ENCODE measurements at places on chromosomes 2 and 18.

GRCh38 chr2:128449226-128450061 is 130.8 kb upstream of the HS6ST1 start:
- no peak for DNase-seq

GRCh38 chr18:74412116-74412880 is 44.8 kb downstream of the DIPK1C start:
- no peak for DNase-seq

GRCh38 chr18:40494603-40495002 is 1460.4 kb upstream of the PIK3C3 start:
- no peak for DNase-seq

GRCh38 chr18:8854962-8855361 is 149.6 kb downstream of the MTCL1 start:
- no peak for DNase-seq

GRCh38 chr2:9207641-9208311 is 1.2 kb downstream of the ASAP2 start:
- peak; percentile 47 for DNase-seq

GRCh38 chr18:48548011-48548771 is 9.4 kb downstream of the CTIF start:
- no peak for DNase-seq

- no peak for DNase-seq
These were observed 43.5 kb downstream of the CRIM1 start for GRCh38 chr2:36399050-36399449.

DNA sequence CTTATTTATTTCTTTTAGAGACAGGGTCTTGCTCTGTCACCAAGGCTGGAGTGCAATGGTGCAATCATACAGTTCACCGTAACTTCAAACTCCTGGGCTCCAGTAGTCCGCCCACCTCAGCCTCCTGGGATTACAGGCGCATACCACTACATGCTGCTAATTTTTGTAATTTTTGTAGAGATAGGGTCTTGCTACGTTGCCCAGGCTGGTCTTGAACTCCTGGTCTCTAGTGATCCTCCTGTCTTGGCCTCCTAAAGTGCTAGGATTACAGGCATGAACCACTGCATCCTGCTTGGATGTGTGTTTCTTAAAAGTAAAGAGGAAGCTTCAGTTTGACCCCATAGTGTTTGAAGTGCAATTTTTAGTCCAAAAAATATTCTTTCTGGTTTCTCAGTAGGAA is 105.0 kb upstream of the KIF5C start:
- no peak for DNase-seq

DNA sequence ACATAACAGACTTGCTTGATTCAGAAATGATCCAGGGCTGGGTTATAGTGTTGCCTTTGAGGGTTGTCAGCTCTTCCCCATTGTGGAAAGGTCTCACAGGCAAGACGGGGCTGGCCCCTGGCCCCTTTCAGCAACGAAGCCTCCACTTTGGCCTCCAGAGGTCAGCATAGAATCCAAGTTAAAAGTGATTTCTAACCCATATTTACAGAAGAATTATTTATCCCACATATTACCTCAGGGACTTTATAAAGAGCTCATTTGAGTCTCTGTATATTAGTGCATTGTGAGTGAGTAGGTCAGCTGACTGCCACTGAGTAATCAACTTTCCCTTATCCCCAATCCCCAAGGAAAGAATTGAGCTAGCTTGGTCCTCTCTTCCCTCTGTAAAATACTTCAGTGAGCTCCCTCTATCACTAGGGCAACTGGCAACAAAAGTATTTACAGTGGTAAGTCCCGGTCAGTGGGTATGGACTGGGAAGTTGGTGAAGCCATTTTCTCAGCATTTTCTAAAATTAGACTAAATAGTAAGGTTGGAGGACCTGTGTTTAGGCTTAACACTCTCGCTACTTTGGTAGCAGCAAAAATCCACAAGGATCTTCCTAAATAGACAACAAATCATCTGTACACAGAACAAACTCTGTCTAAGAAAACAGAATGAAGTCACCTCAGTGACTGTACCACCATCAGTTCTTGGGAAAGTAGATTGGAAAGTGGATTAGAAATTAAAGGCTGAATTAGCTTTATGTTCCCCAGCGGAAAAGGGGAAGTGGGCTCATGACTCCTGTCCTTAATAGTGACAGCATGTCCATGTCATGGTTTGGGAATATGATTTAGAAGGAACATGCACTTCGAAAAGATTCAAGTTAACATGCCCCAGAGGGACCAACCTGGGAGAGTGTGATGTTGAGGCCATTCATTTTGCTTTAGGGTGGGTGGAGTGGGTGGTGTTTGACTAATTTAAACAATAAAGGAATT is 171.0 kb upstream of the SIX3 start:
- no peak for DNase-seq

DNA sequence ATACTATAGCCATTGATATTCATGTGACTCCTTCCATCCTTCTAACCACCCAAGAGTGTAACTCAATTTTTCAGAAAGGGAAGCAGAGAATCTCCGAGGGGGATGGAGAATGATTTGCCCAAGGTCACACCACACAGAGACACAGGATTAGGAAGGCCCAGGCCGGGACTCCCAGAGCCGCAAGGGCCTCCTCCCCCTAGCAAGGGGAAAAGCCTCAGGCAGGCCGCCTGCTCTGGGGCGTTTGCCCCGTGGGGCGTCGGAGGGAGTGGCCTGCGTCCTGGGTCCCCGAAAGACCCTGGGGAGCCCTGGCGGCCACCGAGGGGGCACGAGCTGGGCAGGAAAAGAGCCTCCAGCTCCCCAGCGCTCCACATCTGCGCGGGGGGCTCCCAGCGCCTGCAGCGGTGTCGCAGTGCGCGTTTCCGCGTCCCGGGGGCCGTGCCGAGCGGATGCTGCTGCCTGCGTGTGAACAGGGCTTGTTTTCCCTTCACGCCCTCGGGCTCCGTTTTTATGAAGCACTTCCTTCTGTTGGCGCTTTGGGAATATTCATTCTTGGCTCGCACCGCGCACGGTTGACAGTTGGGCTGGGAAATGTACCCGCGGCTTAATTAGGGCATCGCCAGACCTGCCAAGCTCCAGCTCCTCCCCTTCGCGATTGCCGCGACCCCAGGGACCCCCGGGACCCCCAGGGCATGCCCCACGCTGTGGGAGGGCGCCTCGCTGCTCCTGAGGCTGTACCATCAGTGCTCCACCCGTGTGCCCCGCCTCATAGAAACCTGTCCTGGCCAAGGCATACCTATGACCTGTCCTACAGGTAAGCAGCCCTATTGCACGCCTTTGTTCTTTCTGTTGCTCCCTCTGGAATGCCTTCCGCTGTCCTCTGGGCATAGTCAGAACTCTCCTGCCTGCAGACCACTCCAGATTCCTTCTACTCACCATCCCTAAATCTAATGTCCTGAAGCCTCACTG is 158.9 kb upstream of the GLI2 start:
- DNase-seq: no peak

GRCh38 chr2:172710584-172711047 is 25.0 kb upstream of the RAPGEF4 start:
- peak; percentile 49 for DNase-seq

GRCh38 chr2:197908156-197908555 is 103.8 kb downstream of the PLCL1 start:
- DNase-seq: no peak

GRCh38 chr2:143001501-143001900 is 124.0 kb downstream of the KYNU start:
- DNase-seq: no peak

- DNase-seq: no peak
These were observed 249.0 kb downstream of the CDH20 start for GRCh38 chr18:61582202-61582710.

- DNase-seq: no peak
These were observed 33.0 kb downstream of the CDCA7 start for GRCh38 chr2:173387660-173388059.

DNA sequence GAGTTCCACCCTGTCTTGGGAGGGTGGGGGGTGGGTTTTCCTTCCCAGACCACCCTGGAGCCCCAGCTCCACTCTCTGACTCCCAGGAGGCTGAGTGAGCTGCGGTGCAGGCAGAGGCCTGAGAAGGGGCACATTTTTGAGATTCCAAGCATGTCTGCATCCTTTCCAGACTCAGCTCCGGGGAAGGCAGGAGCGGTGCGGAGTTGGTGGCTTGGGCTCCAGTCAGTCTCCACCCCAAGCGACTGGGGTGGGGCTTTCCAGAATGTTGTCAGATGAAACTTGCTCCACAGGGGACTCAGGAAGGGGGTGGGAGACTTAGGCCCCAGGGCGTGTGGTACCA is 44.2 kb upstream of the HS6ST1 start:
- no peak for DNase-seq

DNA sequence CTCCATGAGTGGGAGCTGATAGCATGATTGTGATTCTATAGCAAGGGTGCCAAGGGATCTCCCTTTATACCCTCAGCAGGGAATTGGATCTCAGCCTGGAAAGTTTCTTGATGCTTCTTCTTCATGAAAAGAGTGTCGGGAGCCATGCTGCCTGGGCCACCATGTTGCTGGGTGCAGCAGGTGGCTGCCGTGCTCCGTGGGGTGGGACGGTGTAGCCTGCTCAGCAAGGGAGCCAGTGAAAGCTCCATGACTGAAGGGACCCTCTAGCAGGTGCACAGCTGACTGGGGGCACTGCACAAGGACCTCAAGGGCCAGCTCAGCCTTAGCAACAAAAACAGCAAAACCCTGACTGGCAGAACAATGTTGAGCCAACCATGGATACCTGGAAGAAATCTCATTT is 368.9 kb upstream of the HS6ST1 start:
- no peak for DNase-seq

DNA sequence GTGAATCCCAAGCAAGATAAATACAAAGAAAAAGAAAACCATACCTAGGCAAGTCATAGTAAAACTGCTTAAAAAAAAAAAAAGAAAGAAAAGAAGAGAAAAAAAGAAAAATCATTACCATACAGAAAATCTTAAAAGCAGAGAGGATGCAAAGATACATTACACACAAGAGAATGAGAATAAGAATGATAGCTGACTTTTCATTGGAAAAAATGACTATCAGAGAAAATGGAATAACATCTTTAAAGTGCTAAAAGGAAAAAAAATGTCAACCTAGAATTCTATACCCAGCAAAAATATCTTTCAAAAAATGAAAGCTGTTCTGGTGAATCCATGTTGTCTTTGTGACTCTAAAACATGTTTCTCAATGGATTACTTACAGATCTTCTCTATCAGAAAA is 66.2 kb downstream of the REEP1 start:
- no peak for DNase-seq

- no peak for DNase-seq
These were observed 558 bp upstream of the NEMP2 start for GRCh38 chr2:190535121-190535439.

- peak; percentile 34 for DNase-seq
These were observed 46.8 kb upstream of the PLB1 start for GRCh38 chr2:28449126-28449487.

DNA sequence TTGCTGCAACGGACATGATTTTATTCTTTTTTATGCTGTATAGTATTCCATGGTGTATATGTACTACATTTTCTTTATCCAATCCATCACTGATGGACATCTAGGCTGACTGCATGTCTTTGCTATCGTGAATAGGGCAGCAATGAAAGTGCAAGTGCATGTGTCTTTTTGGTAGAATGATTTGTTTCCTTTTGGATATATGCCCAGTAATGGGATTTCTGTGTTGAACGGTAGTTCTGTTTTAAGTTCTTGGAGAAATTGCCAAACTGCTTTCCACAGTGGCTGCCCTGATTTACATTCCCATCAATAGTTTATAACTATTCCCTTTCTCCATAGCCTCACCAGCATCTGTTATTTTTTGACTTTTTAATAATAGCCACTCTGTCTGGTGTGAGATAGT is 99.7 kb upstream of the CRIM1 start:
- DNase-seq: no peak

GRCh38 chr2:43221124-43221762 is 5.2 kb downstream of the ZFP36L2 start:
- DNase-seq: peak; percentile 61

DNA sequence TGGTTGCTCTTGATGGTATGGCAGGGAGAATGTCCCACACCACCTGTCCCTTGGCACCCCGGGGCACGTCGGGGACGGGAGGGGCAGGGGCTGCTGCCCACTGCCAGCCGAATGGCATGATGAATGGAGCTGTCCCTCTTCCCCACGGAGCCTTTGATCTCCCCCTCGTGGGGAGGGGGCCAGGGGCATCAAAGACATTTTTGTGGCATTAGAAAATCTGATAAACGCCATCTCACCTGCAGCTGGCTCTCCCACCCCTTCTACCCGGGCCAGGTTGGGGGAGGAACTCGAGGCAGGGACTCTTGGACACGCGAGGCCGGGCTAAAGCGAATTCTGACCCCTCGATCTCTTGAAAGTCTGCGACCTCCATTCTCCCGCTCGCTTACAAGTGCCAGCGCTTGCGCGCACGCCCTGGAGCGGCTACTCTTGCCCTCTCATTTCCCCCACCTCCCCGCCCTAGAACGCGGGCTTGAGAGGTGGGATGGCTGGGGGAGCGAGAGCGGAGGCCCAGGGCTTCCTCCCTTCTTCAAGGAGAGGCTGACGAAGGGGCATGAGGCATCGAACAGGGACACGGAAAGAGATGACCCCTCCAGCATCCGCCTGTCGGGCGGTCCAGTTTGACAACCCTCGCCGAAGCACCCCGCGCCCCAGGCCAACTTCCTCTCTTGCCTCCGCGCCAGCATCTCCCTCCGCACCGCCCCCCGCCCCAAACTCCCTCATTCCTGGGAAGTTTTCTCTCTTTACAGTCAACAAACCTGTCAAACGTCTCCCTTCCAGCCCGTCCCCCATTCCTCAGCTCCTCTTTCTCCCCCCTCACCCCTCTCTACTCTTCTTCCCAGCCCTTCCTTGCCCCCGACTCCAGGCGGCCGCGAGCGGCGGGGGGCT is 692 bp upstream of the WNT6 start:
- DNase-seq: no peak

GRCh38 chr2:224165901-224166319 is 126.8 kb upstream of the SERPINE2 start:
- no peak for DNase-seq

GRCh38 chr2:46032161-46032813 is 264.9 kb upstream of the EPAS1 start:
- DNase-seq: no peak

GRCh38 chr18:79371561-79372121 is 24.1 kb upstream of the NFATC1 start:
- DNase-seq: no peak

GRCh38 chr18:51070545-51070944 is 40.5 kb downstream of the SMAD4 start:
- no peak for DNase-seq

DNA sequence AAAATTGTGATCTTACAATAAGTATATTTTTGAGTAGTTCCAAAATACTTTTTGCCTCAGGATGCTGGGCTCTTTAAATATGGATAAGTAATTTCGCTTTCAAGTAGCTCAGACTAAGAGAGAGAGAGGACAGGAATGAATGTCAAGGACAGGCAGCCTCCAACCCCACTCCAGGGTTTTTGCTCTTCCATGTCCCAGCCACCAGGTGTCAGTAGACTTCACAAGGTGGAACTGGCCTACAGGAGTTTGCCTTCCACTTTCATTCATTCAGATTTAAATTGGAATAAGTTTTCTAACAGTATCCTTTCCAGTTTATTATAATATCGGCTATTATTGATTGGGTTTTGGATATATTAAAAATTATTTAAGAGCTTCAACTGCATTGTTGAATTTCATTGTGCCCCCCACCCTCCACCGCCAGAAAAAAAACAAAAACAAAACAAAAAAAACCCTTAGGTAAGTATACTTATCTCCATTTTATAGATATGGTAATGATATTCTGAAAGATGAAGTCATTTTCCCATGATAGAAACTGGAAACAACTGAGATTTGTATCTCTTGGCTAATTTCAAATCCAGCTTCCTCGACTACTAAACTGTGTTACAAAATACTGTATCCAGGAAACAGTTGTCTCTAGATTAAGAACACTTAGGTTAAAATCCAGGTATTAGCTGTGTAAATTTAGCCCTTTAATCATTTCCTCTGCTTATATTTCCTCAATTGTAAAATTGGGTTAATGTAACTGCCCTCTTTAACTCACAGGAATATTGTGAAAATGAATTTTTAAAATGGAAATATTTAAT is 793.1 kb downstream of the ERBB4 start:
- DNase-seq: no peak

Measured in activated T-cell treated with anti-CD3 and anti-CD28 coated beads, Interleukin-2, amount 50 U/mL, for 24 hours (primary cell).